ENCODE measurements at places on chromosomes 4 and X.

DNA sequence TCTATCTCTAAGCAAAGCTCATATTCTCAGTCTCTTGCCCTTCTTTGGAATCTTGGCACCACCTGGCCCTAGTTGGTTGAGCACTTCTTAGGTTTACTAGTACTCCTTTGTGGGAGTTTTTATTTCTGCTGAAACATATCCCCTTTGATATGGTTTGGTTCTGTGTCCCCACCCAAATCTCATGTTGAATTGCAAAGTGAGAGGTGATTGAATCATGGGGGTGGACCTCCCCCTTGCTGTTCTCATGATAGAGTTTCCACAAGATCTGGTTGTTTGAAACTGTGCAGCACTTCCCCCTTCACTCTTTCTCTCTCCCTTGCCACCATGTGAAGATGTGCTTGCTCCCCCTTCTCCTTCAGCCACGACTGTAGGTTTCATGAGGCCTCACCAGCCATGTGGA, 22.2 kb upstream of the SYNPO2 start:
- DNase-seq, result no peak

DNA sequence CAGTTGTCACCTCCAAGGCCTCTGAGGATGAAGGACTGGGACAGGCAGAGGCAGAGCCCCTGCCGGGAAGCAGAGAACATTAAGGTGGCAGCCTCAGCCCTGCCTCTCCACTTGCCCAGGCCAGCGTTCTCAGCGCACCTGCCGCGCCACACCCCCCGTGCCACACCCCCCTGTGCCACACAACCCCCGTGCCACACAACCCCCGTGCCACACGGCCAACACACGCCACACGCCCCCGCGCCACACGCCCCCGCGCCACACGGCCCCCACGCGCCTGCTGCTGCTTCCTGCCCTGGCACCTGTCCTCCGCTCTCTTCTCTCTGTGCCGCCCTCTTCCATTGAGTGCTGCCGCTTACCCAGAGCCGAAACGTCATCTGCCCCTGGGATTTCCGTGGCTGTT, 58.0 kb upstream of the ZFP42 start:
- DNase-seq, result no peak

DNA sequence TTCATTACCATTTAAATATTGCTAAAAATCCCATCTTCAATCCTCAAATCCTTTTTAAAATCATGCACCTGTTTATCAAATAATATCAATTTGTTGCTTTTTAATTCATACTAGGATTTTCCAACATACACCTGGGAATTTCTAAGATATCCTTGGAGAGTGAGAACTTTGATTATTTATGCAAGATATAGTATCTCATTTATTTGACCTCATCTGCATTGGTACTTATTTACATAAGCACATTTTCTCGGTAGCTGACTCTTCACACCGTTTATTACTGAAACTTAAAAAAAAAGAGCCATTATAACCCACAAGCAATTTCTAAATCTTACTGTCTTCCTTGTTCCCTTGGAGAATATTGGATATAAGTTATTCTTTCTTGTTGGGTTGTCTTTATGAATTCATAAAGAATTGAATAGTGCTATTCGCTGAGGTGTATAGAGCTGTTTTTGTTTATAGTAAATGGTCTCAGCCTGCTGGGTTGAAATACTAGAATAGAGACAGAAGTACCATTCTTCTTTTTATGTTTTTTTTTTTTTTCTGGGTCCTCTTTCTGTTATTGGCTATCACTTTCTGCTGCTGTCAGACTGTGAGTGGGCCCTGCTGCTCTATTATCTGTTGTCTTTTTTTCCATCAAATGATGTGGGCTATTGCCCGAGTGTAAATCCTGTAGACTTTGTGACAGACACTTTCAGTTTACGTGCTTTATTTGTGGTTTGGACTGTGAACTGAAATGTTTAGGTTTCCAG, 2.9 kb downstream of the UGT8 start:
- DNase-seq, result no peak

GRCh38 chrX:7390441-7390840, 242.5 kb upstream of the PUDP start:
- DNase-seq, result no peak

DNA sequence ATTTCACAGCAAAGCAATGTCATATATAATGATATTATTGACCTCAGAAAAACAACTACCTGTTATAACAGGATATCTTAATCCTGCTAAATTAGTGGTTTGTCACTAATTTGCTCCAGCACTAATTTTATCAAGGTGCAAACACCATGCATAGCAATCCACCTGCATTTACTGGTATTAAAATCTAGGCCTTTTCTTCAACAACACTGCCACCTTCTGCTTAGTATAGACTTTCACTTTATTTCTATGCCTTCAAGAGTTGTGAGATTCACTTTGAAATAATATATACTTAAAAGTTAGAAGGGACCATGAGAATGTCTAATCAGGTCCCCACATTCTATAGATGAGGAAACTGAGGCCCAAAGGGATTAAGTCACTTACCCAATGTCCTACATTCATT, 82.1 kb upstream of the IQCM start:
- no peak for DNase-seq

DNA sequence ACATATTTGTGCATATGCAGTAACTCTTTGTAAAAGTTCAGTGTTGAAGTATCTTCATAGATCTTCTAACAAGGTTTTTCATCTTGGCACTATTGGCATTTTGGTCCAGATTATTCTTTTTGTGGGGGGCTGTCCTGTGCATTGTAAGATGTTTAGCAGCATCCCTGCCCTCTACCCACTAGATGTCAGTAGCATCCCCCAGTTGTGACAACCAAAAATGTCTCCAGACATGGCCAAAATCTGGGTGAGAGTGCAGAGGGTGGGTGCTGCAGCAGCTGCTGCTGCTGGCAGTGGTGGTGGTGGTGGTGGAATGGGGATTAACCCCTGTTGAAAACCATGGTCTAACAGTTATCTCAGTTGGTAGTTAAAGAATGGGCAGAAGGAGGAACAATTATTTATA, 370.0 kb downstream of the GPAT3 start:
- DNase-seq, result no peak

DNA sequence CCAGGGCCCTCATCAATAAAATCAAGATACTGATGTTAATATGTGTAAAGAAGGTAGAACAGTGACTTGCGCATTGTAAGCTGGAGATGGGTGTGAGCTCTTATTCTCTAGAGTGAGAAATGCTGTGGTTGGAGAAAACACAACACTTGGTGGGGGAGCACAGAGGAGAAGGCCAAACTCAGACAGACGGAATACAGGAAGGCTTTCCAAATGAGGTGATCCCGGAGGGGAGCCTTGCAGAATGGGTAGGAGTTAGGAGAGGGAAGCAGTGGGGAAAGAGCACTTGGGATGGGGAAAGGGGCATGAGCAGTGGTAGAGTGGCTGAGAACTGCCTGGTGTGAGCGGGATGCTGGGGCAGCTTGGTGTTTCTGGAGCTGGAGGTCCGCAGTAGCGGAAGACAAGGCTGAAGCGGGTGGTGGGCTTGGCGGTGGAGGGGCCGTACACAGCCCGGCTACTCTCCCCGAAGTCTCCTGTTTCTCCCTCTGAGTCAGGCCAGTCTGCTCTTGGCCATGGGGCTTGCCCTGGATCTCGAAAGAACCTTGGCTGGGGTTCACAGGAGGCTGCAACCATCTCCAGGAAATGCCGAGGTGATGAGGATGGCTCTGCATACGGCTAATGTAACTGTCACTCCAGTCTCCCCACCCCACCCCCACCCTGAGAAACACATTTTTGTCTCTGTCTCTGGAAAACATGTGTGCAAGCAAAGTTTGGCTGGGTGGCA, 11.3 kb upstream of the PLAC1 start:
- no peak for DNase-seq

GRCh38 chr4:2438822-2439718, 20.3 kb downstream of the CFAP99 start:
- no peak for DNase-seq

- no peak for DNase-seq
Measured at GRCh38 chr4:156595041-156595440, 376.6 kb downstream of the PDGFC start.

GRCh38 chr4:5654791-5655190, 53.6 kb downstream of the EVC2 start:
- no peak for DNase-seq

DNA sequence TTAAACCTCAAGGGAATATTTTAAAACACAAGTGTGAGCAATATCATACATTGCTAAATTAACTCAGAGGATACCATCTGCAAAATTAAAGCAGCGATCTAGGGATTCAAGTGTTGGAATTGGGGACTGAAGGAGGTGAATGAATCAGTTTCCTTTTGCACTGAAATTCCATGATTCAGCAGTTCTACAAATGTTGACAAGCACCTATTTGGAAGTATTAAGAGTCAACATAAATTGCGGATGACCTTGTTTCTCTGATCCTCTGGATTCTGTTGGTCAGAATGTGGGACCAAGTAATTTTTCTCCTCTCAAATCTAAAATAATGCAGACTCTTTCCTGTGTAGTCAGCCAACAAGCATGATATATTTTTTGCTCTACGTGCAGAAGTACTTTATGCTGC, 78.8 kb downstream of the LDB2 start:
- no peak for DNase-seq

- no peak for DNase-seq
Measured at GRCh38 chr4:165454426-165454825, 75.6 kb downstream of the CPE start.

- no peak for DNase-seq
Measured at GRCh38 chrX:17674601-17675000, 62.7 kb upstream of the SCML1 start.

- DNase-seq, result no peak
Measured at GRCh38 chr4:25771672-25772071, 91.1 kb downstream of the SEL1L3 start.

- DNase-seq, result no peak
Measured at GRCh38 chrX:40887476-40887875, 152.1 kb upstream of the MED14 start.

- DNase-seq, result no peak
Measured at GRCh38 chrX:120697053-120697452, 67.2 kb upstream of the C1GALT1C1 start.

GRCh38 chr4:6541789-6542188, 33.2 kb upstream of the MAN2B2 start:
- no peak for DNase-seq
